Cardiac fibroblast (primary cell): ENCODE measurements at places on chromosomes 7 and 10.
A peak's percentile ranks its signal among the peaks of the same experiment; 100 is the strongest.

DNA sequence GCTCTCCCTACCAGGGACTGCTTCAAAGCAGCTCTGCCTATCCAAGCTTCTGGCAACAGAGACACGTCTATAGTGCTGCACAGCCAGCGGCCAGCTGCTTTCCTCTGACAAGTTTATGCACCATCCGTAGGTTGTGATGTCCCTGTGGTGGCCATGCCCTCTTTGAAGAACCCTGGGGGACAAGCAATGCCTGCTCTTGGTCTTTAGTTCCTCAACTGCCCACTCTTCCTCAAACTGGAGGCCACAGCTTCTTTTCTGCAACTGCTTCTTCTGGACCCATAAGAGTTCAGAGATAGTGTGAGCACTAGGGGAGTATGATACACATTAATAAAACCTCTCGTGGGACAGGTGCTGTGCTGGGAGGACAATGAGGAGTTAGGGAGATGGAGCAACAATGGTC, 164.9 kb downstream of the ELMO1 start:
- no peak for DNase-seq

- no peak for DNase-seq
These were observed 452.7 kb downstream of the DPP6 start for GRCh38 chr7:154504918-154505317.

GRCh38 chr7:102973096-102973802, 60.4 kb downstream of the LRRC17 start:
- peak; percentile 80 for DNase-seq

DNA sequence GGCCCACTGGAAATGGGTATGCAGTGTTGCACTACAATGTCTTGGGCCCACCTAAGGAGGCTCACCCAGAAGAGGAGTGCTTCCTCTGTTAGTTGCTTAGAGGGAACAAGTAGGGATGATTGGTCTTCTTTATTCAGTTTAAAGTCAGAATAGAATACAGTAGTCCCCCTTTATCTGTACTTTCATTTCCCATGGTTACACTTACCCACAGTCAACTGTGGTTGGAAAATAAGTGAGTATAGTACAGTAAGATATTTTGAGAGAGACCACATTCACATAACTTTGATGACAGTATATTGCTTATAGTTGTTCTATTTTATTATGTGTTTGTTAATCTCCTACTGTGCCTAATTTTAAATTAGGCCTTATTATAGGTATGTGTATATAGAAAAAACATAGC, 151.4 kb downstream of the COL28A1 start:
- no peak for DNase-seq

GRCh38 chr10:59688921-59689351, 20.7 kb downstream of the SLC16A9 start:
- no peak for DNase-seq

- no peak for DNase-seq
These were observed 7.4 kb upstream of the KAZALD1 start for GRCh38 chr10:101054351-101054750.

GRCh38 chr7:33849971-33850559, 55.3 kb upstream of the BMPER start:
- no peak for DNase-seq

- DNase-seq, result peak; percentile 11
These were observed 67.9 kb downstream of the PPP1R9A start for GRCh38 chr7:94975336-94975735.

DNA sequence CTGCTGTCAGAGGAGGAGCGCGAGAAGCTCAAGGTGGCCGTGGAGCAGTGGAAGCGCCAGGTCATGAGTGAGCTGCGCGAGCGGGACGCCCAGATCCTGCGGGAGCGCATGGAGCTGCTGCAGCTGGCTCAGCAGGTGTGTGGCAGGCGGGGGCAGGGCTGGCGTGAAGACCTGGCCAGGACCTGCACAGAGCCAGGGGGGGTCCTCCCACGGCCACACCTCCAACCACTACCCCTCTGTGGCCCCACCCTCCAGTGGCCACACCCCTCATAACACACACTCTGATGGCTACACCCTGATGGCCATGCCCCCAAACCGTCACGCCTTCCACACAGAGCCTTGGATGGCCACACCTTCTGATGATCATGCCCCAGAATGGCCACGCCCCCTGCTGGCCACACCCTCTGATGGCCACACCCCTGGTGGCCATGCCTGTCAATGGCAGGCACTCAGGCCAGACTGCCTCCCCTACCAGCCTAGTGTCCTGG, 23.4 kb upstream of the DPYSL4 start:
- peak; percentile 19 for DNase-seq

GRCh38 chr10:30882281-30882680, 149.4 kb downstream of the ZNF438 start:
- peak; percentile 22 for DNase-seq

DNA sequence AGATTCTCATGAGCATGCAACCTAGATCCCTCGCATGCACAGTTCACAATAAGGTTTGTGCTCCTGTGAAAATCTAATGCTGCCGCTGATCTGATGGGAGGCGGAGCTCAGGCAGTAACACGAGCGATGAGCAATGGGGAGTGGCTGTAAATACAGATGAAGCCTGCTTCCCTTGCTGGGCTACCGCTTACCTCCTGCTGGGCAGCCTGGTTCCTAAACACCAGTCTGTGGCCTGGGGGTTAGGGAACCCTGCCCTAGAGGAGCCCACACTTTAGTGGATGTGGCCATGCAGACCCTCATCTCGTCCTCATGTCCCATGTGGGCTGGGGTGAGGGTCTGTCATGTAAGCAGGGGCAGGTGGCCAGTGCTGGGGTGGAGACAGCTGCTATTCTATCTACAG, 417.6 kb downstream of the GLRX3 start:
- no peak for DNase-seq

GRCh38 chr10:86520871-86521677, 518 bp downstream of the WAPL start:
- DNase-seq, result peak; percentile 53

DNA sequence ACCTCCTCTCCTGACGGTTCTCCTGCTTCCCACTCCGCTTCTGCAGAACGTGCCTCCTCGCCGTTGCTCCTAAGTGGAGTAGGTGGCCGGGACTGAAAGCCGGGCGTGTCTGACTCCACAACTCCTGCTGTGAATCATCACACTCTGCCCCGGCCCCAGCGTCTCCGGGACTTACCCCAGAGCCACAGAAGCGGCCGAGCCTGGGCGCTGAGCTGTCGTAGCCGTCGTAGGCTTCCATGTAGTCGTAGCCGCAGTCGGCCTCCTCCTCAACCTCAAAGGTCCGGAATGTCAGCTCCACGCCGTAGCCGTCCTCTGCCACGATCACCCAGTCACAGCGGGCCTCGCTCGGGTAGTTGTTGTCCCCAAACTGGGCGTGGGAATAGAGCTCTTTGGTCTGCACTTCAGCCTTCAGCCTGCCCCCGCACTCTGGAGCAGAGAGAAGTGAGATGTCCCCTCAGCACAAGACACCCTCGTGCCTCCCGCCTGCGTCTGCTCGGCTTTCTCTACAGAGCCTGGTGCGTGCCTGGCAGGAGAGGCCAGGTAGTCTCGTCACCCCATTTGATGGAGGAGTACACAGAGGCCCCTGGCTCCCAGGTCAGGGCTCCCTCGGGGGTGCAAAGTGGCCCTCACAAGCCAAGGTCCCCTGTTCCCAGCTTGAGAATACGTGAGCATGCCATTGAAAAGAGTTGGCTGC, 11.2 kb upstream of the OPALIN start:
- no peak for DNase-seq

DNA sequence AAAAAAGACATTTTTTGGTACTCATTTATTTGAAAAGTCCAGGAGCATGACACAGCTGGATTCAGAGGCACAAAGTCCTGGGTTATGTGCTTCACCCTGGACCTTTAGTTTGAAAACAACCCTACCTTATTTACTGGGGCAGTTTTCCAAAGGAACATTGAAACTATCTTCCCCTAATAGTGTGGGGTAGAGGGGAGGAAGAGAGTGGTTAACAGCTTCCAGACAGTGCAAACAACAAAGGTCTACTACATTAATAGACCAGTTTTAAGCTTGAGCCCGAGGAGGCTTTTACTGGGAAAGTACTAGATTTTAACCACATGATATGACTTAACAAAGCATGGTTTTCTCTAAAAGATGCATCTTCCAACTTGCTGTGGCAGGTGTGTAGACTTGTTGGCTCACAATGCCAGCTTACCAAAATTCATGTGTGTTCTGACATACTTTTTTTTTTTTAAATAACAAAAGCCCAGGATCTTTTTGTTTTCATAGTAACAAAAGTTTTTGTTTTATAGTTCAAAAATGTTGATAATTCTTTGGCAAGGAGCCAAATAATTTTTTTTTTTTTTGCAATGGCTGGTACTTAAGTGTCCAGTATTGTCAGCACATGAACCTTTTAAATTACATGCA, 1.8 kb downstream of the GSTO1 start:
- peak; percentile 25 for DNase-seq
